ENCODE measurements at places on chromosomes 4 and X.

DNA sequence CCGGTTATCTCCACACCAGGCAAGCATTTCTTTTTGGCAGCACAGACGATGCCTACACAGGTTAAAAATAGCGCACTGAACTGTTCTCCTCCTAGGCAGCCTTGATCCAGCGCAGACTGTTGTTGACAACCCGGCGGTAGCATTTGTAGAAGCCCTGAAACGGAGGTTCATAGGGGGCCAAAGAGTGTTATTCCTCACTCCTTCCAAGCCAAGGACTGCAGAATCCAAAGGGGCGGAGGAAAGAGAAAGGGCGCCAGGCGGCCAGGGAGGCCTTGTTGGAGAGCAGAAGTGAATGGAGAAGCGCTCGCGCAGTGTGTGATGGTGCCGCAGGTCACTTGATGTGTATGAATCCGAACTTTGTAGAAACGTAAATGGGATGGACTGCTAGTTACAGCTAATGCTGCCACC is 82.7 kb downstream of the TENM3 start:
- no peak for DNase-seq

DNA sequence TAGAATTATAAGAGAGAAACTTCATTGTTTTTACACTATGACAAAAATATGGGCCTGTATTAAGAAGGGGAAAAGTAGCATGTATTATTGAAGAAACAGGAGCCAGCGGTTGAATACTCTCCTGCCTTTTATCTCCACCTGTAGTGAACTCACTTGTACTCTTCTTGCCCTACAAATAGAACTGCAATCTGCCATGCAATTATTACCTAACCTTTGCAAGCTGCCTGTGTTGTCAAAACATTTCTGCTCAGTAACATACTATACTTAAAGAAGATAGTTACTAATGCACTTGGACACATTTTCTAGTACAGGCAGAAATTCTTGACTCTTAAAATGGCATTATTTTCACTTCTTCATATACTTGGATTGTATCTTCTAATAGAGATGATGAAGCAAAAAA is 818.4 kb upstream of the GRID2 start:
- DNase-seq = no peak

DNA sequence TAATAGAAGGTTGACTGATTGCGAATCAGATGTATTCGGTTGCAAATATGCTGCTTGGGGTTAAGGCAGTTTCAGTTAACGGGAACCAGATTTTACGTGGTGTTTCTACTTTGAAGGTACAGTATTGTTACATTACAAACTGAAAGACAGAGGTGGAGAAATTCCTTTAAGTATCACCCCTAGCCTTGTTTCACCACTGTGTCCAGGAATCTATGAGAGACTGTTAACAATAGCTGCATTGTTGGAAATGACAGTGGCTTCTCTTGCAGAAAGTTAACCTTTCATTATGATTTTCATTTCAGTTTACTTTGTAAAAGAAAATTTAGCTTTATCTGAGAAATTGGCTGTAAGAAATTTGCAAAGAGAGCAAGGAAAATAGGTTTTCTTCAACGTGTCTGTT is 2.6 kb downstream of the CDKL5 start:
- DNase-seq = no peak

DNA sequence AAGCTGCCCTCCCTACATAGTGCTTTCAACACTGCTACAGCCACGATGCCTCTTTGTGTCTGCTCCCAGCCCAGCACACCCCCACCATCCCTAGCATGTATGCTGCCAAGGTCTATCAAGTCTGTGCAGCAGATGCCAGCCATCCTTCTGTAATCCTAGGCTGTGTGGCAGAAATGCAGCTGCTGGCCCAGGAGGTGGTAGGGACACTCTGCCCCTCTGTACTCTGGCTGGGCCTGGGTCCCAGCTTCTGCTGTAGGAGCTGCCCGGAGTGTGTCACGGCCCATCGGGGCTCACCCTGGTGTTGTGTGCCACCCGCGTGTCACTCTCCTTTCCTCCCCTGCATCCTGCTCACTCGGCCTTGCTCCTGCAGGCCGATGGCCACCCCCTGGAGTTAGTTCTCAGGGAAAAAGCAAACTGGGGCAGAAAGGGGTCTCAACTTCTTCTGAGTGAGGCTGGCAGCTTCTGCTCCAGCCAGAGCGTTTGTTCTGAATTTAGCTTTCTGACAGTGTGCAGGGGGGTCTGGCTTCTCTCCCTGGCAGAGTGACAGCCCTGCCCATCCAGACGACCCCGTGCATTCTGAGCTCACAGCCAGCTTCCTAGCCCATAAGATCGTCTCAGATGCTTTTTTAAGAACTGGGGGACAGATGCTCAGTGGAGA is 22.7 kb downstream of the PSAPL1 start:
- DNase-seq = peak; percentile 38

- DNase-seq = no peak
Measured at GRCh38 chr4:99945718-99946355, 581 bp downstream of the DNAJB14 start.

- no peak for DNase-seq
Measured at GRCh38 chrX:54819201-54819600, 11.7 kb downstream of the MAGED2 start.

DNA sequence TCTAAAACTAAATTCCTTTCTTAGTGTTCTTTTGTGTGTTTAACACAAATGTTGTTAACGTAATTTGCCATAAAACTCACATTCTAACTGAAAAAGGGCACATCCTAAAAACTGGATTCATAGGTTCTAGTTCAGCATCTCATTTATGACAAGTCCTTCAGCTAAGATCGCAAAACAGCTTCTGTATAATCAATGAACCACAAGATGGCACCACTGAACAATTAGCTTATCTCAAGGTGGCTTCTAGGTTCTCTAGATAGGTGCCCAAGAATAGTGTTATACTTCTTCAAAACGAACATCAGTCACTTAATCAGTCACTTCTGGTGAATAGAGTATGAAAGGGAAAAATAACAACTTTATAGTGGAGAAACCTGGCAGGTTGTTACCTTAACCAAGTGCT is 54.3 kb downstream of the NRK start:
- no peak for DNase-seq

DNA sequence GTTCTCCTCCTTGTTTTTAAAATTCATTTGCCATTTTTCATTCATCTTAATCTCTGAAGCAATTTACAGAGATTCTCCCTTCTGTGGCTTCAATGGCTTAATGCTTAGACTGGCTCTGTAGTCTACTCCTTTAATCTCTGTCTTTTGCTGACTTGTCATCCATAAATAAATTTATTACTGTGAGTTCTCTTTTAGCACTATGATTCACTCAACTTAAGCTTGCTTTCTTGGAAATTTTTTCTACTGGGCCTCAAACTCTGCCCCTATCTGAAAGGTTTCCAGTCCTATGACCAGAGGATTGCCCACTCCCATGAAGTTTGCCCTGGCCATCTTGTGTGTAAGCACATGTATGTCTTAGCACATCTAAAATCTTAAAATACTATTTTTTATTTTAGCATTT is 251.1 kb downstream of the DCLK2 start:
- DNase-seq = no peak

DNA sequence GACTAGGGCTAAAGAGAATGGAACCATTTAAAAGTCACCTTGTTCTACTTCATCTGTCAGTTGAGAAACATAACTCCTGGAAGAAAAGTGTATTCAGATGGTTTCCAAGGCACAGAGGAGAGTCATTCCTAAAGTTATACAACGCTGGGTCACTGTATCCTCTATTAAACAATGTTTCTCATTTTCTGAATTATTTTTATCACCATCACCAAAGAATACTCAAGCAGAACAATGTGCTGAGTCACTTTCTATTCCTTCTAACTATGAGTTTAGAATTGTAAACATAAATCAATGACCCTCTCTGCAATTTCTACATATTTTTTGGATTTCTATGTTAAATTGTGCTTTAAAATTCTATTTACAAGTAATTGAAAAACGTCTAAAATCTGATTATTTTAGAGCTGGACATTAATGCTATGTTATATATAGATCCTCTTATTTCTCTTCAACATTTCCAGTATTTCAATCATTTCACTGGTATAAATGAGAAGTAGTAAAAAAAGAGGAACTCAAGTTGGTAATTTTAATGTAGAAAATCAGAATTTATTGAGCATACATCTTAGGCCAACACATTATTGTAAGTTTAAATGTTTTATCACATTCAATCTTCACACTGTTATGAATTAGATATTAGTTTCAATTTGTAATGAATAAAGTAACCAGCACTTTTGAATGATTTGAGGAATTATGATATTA is 7.5 kb downstream of the DTHD1 start:
- DNase-seq = no peak

DNA sequence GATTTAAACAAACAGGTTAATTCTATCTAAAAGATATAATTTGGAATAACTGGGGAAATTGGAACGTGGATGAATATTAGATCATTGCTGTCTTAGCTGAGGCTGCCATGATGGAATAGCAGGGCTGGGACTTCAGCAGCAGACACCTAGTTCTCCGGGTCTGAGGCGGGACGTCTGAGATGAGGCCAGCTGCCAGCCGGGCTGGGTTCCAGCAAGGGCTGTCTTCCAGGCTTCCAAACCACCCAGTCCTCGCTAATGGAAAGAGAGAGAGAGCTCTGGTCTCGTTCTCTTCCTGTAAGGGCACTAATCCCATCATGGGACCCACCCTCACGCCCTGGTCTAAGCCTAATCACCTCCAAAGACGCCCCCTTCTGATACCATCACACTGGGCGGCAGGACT is 85.7 kb downstream of the ADRA2C start:
- DNase-seq = no peak

- DNase-seq = no peak
Measured at GRCh38 chr4:127145006-127145540, 487.7 kb upstream of the INTU start.

GRCh38 chr4:120927801-120928409 is 5.4 kb upstream of the PRDM5 start:
- DNase-seq = no peak

DNA sequence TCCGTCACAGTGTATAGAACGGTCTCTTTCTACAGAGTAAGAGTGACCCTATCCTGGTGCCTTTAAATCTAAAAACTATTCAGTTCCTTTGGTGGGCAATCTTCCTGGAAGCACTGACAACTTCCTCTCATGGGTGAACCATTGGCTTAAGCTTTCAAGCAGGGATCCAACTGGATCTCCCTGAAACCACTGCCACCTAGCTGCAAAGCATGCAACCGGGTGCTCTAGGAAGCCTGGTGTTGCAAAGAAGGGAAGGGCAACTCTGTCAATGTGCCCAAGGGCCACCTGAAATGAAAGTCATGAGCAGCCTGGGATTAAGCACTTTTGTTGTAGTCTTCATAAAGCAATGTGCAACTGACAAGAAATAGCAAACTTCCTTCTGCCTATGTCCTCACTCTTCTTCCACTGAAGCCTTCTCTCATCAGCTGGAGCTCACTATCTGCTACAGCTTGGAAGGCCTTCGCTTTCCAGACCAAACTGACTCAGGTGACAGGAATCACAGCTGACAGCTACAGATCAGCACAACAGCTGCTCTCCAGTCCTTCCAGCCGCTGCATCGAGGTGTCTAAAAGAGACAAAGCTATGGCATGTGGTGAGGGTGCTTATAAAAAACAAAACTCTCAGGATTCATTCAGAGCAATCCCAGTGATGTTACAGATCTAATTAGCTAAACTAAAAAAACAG is 46.1 kb downstream of the SETD7 start:
- no peak for DNase-seq

DNA sequence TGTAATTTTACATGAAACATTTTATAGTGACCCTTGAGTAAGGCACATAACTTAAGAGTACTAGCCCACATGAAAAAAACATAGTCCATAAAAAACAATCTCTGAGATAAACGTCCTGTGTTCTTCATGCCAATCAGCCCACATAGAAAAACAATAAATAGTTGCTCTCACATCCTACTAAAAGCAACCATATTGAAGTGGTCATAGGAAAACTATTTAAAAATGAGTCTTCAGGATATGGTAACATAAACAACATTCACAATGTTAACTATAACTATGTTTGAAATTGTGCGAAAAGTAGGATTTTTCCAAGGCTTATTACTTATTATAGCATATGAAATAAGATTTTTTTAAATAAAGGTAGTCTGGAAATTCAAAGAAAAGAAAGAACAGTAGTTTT is 77.1 kb upstream of the EPHA5 start:
- DNase-seq = no peak

- no peak for DNase-seq
Measured at GRCh38 chr4:84809946-84810345, 156.5 kb downstream of the WDFY3 start.

All from activated effector memory CD4-positive, alpha-beta T cell treated with anti-CD3 and anti-CD28 coated beads, Interleukin-2, amount 50 U/mL, for 16 hours (primary cell).